ENCODE measurements at places on chromosomes 16 and 17. TPM values are rescaled to one million over a fixed set of nuclear protein-coding genes. Genes with fewer than 3 reads are reported as not detected.

GRCh38 chr16:3129137-3130131 lies 5.4 kb upstream of the ZNF213 start:
- peak overlapping the region; percentile 61 for H3K4me3 ChIP-seq
- peaks cover 64% of the 10 kb centered on the region for H3K4me1 ChIP-seq
- peak; percentile 73 for DNase-seq
- H3K27ac ChIP-seq: peak overlapping the region; percentile 81

DNA sequence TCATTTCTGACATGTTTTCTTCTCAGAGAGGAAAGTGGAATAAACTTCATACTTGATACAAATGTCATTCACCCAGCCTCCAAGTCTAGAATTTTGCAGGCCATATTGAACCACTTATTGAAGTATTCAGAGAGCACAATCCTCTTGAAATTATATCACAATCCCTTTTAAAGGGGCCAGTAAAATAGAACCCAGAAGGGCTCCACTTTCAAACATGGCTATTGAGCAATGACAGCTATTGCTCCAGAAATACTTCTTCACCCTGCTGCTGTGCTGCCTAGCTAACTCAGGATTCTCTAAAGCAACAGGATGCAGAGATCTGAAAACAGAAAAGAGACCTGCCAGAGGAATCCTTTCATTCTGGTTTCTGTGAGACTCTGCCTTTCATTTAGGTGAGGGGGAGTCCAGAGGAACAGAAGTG lies 275.0 kb upstream of the CDH5 start:
- no peak overlapping the region for H3K4me3 ChIP-seq
- no peak for DNase-seq

DNA sequence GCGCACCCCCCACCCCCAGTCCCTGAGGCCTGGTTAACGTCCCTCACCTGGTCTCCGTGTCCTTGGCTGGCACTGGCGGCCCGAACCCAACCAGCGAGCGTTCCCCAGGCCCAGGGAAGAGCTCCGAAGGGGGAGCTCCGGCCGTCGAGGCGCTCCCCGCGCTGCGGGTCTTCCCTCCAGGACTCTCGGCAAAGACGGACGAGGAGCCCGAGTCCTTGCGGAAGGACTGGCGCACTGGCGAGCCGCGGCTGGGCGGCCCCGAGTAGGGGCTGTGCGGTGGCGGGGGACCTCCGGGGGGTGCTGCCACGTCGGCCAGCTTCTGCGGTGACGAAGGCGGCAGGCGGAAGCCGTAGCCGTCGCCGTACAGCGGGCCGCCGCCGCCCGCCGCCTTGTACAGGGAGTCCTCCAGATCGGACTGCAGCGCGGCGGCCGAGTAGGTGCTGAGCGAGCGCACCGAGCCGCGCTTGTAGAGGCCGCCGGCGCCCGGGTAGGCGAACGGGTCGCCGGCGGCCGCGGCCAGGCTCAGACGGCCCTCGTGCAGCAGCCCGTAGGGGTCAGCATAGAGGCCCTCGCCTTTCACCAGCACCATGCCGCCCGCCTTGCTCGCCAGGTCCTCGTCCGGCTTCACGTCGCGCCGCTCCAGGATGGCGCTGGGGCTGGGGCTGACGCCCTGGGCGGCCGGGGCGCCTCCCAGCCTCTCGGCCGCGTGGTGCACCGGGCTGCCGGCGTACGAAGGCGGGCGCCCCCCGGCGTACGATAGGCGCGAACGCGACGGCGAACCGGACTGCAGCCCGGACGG lies 44.1 kb downstream of the SRCIN1 start:
- DNase-seq: no peak
- H3K27ac ChIP-seq: no peak overlapping the region
- peaks cover 61% of the 10 kb centered on the region for H3K4me1 ChIP-seq
- no peaks in the 10 kb centered on the region for H3K36me3 ChIP-seq

DNA sequence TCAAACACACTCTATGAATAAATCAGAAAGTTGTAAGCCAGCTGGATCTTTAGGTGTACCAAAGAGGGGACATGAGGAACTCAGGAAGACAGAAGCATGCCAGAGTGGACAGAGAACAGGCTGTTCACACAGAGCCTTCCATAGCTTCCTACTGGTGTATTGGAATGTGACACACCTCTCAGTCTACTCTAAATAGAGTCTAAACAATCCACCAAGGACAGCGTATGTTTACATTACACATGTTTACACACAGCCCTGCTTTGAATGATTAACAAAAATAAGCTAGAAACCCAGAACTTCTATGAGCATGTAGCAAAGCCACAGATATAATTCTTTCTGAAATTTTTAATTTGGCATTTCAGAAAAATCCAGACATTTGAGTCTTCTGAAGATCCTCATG lies 1279.0 kb upstream of the CDH8 start:
- H3K27me3 ChIP-seq: no peaks in the 10 kb centered on the region
- no peaks in the 10 kb centered on the region for H3K36me3 ChIP-seq
- no peak overlapping the region for H3K27ac ChIP-seq

- no peak overlapping the region for H3K4me3 ChIP-seq
- H3K27me3 ChIP-seq: no peaks in the 10 kb centered on the region
- DNase-seq: no peak
Measured at GRCh38 chr16:11416228-11417001, 71.2 kb downstream of the RMI2 start.

DNA sequence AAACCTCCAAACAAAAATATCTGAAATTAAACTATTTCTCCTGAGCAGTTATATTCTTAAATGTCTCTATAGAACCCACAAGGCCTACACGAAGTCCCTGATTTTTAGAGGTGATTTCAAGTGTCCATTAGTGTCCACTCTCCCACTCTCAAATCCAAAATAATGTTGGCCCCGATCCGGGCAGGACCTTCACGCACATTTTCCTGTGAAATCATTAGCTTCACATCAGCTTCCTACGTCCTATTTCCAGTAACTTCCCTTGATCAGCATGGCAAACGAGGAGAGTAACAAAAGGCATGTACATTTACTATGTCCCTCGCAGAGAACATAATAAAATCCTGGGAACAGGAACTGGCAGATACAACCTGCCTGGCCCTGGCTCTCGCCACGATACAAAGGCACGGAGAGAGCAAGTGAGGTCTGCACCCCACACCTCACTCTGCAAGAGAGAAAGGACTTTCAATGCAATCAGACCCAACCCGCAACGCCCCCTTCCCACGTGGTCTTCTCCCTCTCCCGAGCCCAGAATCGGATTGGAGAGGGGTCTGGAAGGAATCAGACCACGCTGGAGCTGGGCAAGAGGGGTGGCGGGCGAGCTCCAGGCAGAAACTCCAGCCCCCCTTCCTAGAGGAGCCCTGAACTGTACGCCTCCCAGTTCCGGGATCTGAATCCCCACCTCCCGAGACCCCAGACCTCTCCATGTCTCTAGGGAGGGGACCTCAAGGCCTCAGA lies 17.5 kb upstream of the C17orf78 start:
- no peaks in the 10 kb centered on the region for H3K27me3 ChIP-seq
- H3K27ac ChIP-seq: peak overlapping the region; percentile 86
- H3K4me1 ChIP-seq: peaks cover 36% of the 10 kb centered on the region
- peak; percentile 43 for DNase-seq
- peaks cover 6% of the 10 kb centered on the region for H3K36me3 ChIP-seq

- no peaks in the 10 kb centered on the region for H3K4me1 ChIP-seq
- DNase-seq: no peak
- no peak overlapping the region for H3K4me3 ChIP-seq
- H3K36me3 ChIP-seq: no peaks in the 10 kb centered on the region
- H3K27ac ChIP-seq: no peak overlapping the region
Measured at GRCh38 chr17:70318051-70318450, 148.7 kb downstream of the KCNJ2 start.

GRCh38 chr17:29005936-29006511 lies at the start of gene SEZ6:
Gene SEZ6 (minus strand): TSS chr17:29006033. CDS start chr17:29005869, 164 bp downstream.
- H3K4me1 ChIP-seq: peaks cover 11% of the 10 kb centered on the region
- peak within 1 kb of the TSS; percentile 35 for H3K4me3 ChIP-seq
- DNase-seq: peak; percentile 94
- no peaks in the 10 kb centered on the region for H3K36me3 ChIP-seq

DNA sequence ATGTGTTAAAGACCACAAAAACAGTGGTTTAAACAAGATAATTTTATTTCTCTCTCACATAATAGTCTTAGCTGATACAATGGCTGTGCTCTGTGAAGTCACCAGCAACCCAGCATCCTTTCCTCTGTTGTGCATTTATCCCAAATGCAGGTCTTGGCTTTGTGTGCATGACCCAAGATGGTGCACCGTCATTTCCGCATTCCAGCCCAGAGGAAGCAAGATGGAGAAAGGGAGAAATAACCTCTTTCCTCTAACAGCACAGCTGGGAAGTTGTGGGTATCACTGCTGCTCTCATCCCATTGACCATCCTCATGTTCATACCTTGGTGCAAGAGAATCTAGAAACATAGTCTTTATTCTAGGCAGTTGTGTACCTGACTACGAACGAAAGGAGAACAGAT lies 21.8 kb downstream of the TMC5 start:
- peaks cover 26% of the 10 kb centered on the region for H3K36me3 ChIP-seq
- H3K4me3 ChIP-seq: no peak overlapping the region
- H3K4me1 ChIP-seq: peaks cover 21% of the 10 kb centered on the region
- DNase-seq: no peak
- H3K27ac ChIP-seq: no peak overlapping the region
- no peaks in the 10 kb centered on the region for H3K27me3 ChIP-seq

GRCh38 chr17:46863383-46864121 lies 12.2 kb downstream of the WNT9B start:
- H3K27ac ChIP-seq: no peak overlapping the region
- H3K4me3 ChIP-seq: no peak overlapping the region

DNA sequence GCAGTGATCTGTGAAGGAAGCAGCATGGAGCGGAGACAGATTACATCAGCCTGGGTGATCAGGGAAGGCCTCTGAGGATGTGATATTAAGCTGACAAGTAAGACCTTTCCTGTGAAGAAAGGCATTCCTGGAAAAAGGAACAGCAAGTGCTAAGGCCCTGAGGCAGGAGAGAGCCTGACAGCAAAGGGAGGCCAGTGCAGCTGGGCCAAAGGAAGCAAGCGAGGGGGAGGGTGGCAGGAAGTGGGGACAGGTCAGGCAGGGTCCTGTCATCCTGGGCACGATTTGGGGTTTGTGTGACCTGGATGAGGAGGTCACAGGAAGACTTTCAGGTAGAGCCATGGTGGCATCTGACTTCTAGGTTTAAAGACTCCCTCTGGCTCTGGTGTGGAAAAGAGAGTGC lies 12.3 kb downstream of the CPNE2 start:
- H3K36me3 ChIP-seq: no peaks in the 10 kb centered on the region
- no peak overlapping the region for H3K4me3 ChIP-seq
- H3K27me3 ChIP-seq: no peaks in the 10 kb centered on the region
- H3K4me1 ChIP-seq: peaks cover 18% of the 10 kb centered on the region
- no peak for DNase-seq

DNA sequence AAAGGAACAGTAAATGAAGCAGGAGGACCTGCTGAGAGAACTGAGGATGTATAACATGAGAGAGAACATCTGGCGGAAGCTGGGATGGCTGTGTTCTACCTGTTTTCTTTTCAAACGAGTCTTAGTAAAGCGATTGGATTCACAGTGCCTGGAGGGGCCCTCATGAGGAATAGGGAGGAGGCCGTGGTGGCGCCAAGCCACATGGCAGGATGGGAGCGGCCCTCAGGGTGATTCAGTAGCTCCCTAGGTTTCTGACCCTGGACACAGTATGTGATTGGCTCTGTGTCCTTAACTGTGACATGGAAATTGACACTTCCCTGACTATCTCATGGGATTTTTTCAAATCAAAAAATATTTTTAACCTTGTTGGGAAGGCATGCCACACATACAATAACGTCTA lies 32.1 kb downstream of the USP43 start:
- no peak overlapping the region for H3K4me3 ChIP-seq
- DNase-seq: no peak
- H3K27me3 ChIP-seq: no peaks in the 10 kb centered on the region
- H3K36me3 ChIP-seq: peaks cover 6% of the 10 kb centered on the region

DNA sequence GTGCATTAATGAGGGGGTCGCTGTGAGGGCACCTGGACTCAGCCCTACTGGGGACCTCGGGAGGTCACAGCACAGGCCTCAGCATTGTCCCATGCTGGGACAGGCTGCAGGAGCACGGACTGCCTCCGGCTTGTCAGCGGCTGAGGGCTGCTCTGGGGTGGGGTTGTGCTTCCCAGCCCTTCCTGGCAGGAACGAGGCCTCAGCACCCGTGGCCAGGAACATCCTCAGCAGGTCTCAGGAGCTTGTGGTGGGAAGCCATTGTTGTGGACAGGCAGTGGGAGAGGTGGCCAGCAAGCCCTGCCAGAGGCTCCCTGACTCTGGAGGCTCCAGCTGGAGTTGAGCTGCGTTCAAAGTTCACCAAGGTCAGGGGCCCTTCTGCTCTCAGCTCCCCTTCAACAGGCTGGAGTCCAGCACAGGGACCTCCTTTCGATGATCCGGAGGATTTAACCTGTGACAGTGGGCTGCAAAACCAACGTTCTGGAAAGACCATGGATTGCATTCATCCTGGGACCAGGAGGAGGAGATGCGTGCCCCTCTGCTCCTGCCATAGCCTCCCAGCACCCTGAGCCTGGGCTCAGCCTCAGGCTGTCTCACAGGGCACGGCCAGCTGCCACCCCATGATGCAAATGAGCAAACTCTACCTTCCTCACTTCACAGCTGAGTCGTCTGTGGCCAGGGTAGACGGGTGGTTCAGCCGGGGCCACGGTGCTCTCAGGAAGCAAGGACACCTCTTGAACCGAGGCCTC lies 32.6 kb downstream of the FOXL1 start:
- H3K27ac ChIP-seq: no peak overlapping the region
- peaks cover 12% of the 10 kb centered on the region for H3K27me3 ChIP-seq
- no peaks in the 10 kb centered on the region for H3K36me3 ChIP-seq
- H3K4me1 ChIP-seq: no peaks in the 10 kb centered on the region
- H3K4me3 ChIP-seq: no peak overlapping the region
- no peak for DNase-seq

DNA sequence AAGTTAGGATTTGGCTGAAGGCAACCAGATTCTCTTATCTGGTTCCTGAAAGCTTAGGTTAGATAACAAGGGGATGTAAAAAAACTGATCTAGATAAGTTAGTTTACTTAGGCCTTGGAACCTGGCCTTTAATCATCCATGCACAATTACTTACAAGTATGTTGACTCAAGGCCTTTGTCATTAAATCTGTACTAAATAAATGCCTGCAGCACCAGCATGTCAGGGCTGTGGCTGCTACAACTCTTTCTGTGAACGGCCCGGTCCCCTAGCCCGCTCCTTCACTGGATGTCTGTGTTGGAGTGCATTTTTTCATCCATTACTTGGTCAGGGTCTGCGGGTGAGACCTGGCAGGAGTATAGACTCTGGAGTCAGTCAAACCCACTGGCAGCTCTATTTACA lies 48.4 kb upstream of the ALDH3A1 start:
- peaks cover 97% of the 10 kb centered on the region for H3K36me3 ChIP-seq
- no peak overlapping the region for H3K27ac ChIP-seq
- no peaks in the 10 kb centered on the region for H3K4me1 ChIP-seq
- H3K4me3 ChIP-seq: no peak overlapping the region
- DNase-seq: no peak
- H3K27me3 ChIP-seq: no peaks in the 10 kb centered on the region

GRCh38 chr17:46769531-46770438 lies 48.7 kb downstream of the WNT3 start:
- peak; percentile 56 for DNase-seq
- no peak overlapping the region for H3K27ac ChIP-seq
- H3K27me3 ChIP-seq: peaks cover 56% of the 10 kb centered on the region
- peak overlapping the region; percentile 25 for H3K4me3 ChIP-seq
- H3K4me1 ChIP-seq: peaks cover 28% of the 10 kb centered on the region
- H3K36me3 ChIP-seq: no peaks in the 10 kb centered on the region

GRCh38 chr16:82300374-82300951 lies 130.4 kb upstream of the MPHOSPH6 start:
- H3K27me3 ChIP-seq: no peaks in the 10 kb centered on the region
- no peak overlapping the region for H3K4me3 ChIP-seq
- no peak for DNase-seq
- no peak overlapping the region for H3K27ac ChIP-seq

CDH15 gene
- not detected for total RNA-seq

UNC45B gene
- 0.45 TPM for total RNA-seq

CD300E gene
- total RNA-seq: 7.6 TPM
